Fibroblast of upper back skin (primary cell): ENCODE measurements at places on chromosomes 4 and X.

- peak; percentile 27 for DNase-seq
These were observed 1222.2 kb downstream of the STIM2 start for GRCh38 chr4:28082686-28083390.

DNA sequence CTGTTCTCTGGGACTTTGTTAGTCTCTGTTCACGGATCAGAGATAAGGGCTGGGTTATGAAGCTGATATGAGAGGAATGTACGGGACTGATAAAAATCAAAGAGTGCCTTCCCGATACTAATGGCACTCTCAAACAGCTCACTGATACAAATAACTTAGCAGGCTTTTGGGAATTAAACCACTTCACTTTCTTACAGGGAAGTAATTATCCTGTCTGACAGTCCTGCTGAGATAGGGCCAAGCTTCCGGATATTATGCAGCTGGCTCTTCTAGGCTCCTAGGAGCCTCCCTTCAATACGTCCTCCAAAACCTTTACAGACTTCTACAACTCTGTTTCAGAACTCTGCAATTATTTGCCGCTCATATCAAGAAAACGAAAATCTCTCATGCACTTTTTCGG, 418.0 kb downstream of the NLGN4X start:
- DNase-seq, result no peak

DNA sequence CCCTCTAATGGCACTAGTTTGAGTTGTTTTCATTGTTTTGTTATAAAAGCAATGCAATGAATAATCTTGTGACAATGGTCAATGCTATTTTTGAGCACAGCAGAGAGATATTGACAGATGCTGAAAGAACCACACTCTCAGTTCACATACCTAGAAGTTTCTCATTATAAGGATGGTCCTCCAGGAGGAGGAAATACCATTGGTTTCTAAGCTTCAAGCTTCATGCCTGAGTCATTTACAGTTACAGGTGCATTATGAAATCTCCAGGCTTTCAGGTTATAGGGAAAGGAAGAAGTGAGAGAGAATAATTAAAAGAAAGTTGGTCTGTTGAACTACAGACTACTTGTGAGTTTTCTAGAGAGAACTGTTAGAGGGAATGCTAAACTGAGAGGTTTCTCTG, 75.3 kb downstream of the PWWP3B start:
- DNase-seq, result no peak

- no peak for DNase-seq
These were observed 344.7 kb downstream of the PCDH10 start for GRCh38 chr4:133493776-133494175.

GRCh38 chrX:70352496-70352895, 62.6 kb downstream of the KIF4A start:
- no peak for DNase-seq
